ENCODE measurements at places on chromosomes 6 and 20. TPM values are rescaled to one million over a fixed set of nuclear protein-coding genes. Genes with fewer than 3 reads are reported as not detected.

DNA sequence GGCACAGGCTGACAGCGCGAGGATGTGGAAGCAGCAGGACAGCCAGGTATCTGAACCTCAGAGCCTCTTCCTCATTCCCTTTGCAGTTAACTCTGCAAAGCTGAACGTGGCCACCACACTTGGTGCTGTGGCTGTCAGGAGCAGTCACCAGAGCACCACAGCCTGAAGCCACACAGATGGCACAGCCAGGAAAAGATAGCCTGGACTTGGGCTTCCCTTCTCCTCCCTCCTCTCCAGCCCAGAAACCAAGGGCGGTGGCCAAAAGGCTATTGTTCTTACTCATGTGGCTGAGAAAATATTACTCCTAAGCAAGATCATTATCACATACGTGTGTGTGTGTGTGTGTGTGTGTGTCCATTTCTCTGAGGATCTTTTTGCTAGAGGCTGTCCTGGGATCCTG lies 39.8 kb downstream of the CD164 start:
- no peaks in the 10 kb centered on the region for H3K4me1 ChIP-seq

DNA sequence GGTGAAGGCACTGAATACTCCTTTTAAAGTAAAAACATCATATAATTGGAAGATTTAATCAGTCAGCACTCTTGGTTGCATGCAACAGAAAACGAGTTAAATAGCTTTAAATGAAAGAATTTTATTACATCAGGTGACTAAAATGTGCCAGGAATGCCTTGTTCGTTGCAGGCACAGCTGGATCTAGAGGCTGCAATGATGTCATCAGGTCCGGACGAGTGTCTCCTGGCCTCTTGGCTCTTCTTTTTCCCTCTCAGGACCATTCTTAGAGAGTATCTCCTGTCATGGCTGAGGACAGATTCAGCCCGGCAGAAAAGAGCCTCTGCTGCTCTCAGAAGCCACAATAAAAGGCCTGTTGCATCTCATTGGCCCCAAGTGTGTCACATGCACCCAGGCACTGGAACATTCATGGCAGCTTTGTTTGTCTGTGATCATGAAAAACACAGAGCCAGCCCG lies 510.7 kb upstream of the SULF2 start:
- H3K4me3 ChIP-seq, result no peak overlapping the region
- H3K36me3 ChIP-seq, result no peaks in the 10 kb centered on the region
- no peaks in the 10 kb centered on the region for H3K27me3 ChIP-seq
- no peak for DNase-seq
- no peak overlapping the region for H3K27ac ChIP-seq

GRCh38 chr6:129817332-129817731 lies 43.8 kb downstream of the TMEM244 start:
- H3K36me3 ChIP-seq, result no peaks in the 10 kb centered on the region
- H3K4me3 ChIP-seq, result no peak overlapping the region
- no peak for DNase-seq
- H3K4me1 ChIP-seq, result no peaks in the 10 kb centered on the region

GRCh38 chr6:36642913-36643817 lies 35.3 kb upstream of the CDKN1A start:
- H3K36me3 ChIP-seq, result no peaks in the 10 kb centered on the region
- H3K27me3 ChIP-seq, result no peaks in the 10 kb centered on the region
- DNase-seq, result no peak
- no peak overlapping the region for H3K4me3 ChIP-seq
- peaks cover 4% of the 10 kb centered on the region for H3K4me1 ChIP-seq

DNA sequence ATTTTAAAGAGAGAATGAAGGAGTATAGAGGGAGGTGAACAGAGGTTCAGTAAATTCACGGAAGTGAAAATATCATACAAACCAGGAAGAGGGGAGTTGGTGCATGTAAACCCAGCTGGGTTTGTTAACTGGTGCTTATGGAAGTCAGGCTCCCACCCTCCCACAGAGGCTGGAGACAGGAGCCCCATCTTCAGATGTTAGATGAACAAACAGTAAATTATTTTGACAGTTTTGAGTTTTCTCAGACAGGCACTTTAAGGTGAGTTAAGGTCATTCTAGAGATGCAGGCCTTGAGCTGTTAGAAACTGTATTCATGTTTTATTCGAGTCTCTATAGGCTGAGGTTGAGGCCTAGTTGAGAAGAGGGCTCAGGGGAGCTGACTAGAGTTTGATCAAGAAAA lies 41.8 kb upstream of the FUCA2 start:
- DNase-seq, result no peak
- H3K36me3 ChIP-seq, result no peaks in the 10 kb centered on the region
- H3K27ac ChIP-seq, result no peak overlapping the region
- no peaks in the 10 kb centered on the region for H3K4me1 ChIP-seq
- no peaks in the 10 kb centered on the region for H3K27me3 ChIP-seq
- no peak overlapping the region for H3K4me3 ChIP-seq

The GNMT gene
- total RNA-seq, result 1.0 TPM

GRCh38 chr6:123940551-123940950 lies 136.9 kb downstream of the NKAIN2 start:
- H3K27me3 ChIP-seq, result no peaks in the 10 kb centered on the region
- H3K4me3 ChIP-seq, result no peak overlapping the region
- no peak overlapping the region for H3K27ac ChIP-seq
- H3K4me1 ChIP-seq, result no peaks in the 10 kb centered on the region

DNA sequence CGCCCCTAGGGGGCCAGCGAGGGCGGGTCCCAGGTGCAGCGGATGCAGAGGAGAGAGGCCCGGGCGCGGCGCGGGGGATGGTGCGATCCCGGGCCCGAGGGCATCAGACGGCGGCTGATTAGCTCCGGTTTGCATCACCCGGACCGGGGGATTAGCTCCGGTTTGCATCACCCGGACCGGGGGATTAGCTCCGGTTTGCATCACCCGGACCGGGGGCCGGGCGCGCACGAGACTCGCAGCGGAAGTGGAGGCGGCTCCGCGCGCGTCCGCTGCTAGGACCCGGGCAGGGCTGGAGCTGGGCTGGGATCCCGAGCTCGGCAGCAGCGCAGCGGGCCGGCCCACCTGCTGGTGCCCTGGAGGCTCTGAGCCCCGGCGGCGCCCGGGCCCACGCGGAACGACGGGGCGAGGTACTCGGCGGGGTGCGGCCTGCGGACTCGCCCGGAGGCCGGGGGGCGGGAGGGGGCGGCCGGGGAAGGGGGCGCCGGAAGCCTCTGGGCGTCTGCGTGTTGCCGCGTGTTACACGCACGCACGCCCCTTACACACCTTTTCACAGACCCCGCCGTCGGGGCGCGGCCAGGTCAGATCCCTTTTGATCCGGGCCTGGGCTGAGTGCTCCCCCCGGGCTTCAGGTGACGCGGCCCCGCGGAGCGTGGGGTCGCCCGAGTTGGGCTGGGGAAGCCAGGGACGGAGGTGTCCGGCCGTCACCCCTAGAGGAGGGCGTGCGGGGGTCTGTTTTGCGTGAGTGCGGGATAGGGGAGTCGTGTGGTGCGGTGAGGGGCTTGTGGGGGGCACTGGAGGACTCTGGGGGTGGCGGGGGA lies 412 bp downstream of the TRIB3 start:
- no peaks in the 10 kb centered on the region for H3K27me3 ChIP-seq
- no peak for DNase-seq
- no peaks in the 10 kb centered on the region for H3K36me3 ChIP-seq
- H3K27ac ChIP-seq, result peak overlapping the region; percentile 41
- H3K4me1 ChIP-seq, result no peaks in the 10 kb centered on the region

GRCh38 chr6:22751223-22751622 lies 181.9 kb downstream of the HDGFL1 start:
- H3K4me1 ChIP-seq, result no peaks in the 10 kb centered on the region
- no peak for DNase-seq
- no peaks in the 10 kb centered on the region for H3K27me3 ChIP-seq
- no peak overlapping the region for H3K27ac ChIP-seq
- no peak overlapping the region for H3K4me3 ChIP-seq
- no peaks in the 10 kb centered on the region for H3K36me3 ChIP-seq

DNA sequence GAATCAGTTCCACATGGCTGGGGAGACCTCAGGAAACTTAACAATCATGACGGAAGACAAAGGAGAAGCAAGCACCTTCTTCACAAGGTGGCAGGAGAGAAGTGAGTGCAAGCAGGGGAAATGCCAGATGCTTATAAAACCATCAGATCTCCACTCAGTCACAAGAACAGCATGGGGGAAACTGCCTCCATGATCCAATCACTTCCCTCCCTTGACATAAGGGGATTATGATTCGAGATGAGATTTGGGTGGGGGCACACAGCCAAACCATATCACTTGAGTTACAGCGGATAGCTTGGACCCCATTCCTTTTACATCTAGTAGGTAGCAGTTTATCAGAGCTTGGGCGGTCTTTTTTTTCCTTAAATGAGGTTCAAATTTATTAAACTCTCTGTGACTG lies 19.1 kb downstream of the AFDN start:
- no peak for DNase-seq
- no peak overlapping the region for H3K4me3 ChIP-seq
- no peaks in the 10 kb centered on the region for H3K27me3 ChIP-seq
- no peaks in the 10 kb centered on the region for H3K36me3 ChIP-seq
- no peak overlapping the region for H3K27ac ChIP-seq

The TFAP2A gene
- total RNA-seq, result 0.14 TPM

The GHRH gene
- not detected for total RNA-seq

- H3K27me3 ChIP-seq, result no peaks in the 10 kb centered on the region
- H3K36me3 ChIP-seq, result no peaks in the 10 kb centered on the region
- H3K4me1 ChIP-seq, result peaks cover 14% of the 10 kb centered on the region
- DNase-seq, result no peak
- peak overlapping the region; percentile 42 for H3K27ac ChIP-seq
Measured at GRCh38 chr6:2861060-2861821, 19.6 kb upstream of the SERPINB1 start.

The HLA-DOA gene
- total RNA-seq, result 20.7 TPM

The DYNLRB1 gene
- total RNA-seq, result 135 TPM

DNA sequence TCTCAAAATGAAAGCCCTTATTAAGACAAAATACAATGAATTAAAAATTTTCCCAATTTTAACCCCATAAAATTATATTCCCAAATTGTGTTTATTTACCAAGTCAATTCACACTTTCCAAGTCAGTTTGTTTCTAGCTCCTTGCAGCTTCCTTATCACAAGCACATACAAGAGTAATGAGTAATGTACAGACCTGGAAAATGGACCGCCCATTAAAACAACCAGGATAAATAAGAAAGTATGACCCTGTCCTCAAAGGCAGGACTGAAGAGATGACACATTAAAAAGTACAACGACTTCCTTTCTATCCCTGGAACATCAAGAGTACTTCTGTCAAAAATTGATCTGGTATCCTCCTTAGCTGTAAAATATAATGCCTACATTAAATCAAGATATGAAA lies 47.1 kb upstream of the TMX4 start:
- H3K36me3 ChIP-seq, result no peaks in the 10 kb centered on the region
- no peak overlapping the region for H3K4me3 ChIP-seq
- H3K4me1 ChIP-seq, result no peaks in the 10 kb centered on the region
- H3K27ac ChIP-seq, result no peak overlapping the region
- DNase-seq, result no peak

GRCh38 chr6:42441697-42442081 lies 10.0 kb downstream of the TRERF1 start:
- no peaks in the 10 kb centered on the region for H3K36me3 ChIP-seq

DNA sequence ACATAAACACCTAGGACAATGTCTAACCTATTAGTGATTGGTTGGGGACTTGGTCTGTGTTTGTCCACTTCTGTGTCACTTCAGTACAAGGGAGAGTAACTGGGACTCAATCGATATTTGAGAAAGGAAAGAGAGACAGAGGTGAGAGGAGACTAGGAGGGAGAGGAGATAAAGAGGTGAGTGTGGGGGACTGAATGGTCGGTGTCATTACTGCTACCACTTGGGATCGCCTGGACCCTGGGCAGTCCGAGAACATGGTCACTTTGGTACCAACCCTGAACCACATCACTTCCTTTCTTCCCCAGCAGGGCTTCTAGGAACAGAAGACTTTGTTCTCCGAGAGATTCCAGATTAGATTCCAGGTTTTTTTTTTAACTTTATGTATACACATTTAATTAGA lies 63.7 kb downstream of the GPR6 start:
- H3K27ac ChIP-seq, result no peak overlapping the region
- H3K4me3 ChIP-seq, result no peak overlapping the region
- H3K4me1 ChIP-seq, result no peaks in the 10 kb centered on the region
- no peaks in the 10 kb centered on the region for H3K36me3 ChIP-seq
- no peak for DNase-seq
- H3K27me3 ChIP-seq, result no peaks in the 10 kb centered on the region

- H3K4me3 ChIP-seq, result no peak overlapping the region
- H3K27me3 ChIP-seq, result peaks cover 32% of the 10 kb centered on the region
- DNase-seq, result no peak
- no peaks in the 10 kb centered on the region for H3K4me1 ChIP-seq
Measured at GRCh38 chr20:38812709-38813573, 7.4 kb downstream of the PPP1R16B start.

GRCh38 chr6:42295181-42295580 lies 77.5 kb upstream of the MRPS10 start:
- H3K27ac ChIP-seq, result no peak overlapping the region
- DNase-seq, result no peak
- H3K4me1 ChIP-seq, result peaks cover 7% of the 10 kb centered on the region

The ADAT2 gene
- total RNA-seq, result 7.1 TPM

DNA sequence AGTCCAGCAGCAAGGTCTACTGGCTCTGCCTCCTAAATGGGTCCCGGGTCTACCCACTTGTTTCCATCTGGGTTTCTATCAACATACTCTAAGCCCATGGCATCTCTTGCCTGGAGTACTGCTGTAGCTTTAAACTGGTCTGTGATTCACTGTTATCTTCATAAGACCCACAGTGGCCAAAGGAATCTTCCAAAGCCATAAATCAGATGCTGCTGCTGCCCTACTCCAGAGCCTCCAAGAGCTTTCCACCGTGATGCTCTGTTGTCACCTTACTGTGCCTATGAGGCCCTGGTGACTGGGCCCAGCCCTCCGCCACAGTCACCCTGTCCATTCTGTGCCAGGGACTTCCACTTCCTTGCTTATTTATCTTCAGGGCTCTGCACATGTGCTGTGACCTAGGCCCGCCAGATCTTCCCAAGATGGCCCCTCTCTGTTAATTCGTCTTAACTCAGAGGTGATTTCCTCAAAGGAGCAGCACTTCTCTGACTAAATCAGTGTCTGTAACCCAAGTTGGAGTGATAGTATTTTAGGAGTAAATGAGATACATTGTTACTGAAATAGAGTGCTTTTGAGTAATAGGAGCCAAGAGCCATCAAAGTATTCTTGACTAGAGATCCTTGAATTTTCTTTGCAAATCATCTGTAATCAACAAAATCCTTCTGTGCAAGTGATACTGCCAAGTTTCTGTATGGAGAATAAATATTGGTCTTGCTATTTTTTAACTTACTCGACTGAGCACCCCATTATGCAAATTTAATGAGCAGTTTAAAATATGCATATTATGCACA lies 102.5 kb downstream of the PPP1R14C start:
- H3K4me1 ChIP-seq, result no peaks in the 10 kb centered on the region
- H3K27ac ChIP-seq, result no peak overlapping the region

GRCh38 chr6:70956451-70957283 lies at the start of gene B3GAT2:
B3GAT2 (minus strand) TSS chr6:70957060; CDS start chr6:70956429, 631 bp downstream.
- peak; percentile 69 for DNase-seq
- peak within 1 kb of the TSS; percentile 36 for H3K4me3 ChIP-seq
- no peak within 1 kb of the TSS for H3K27ac ChIP-seq
- peaks cover 16% of the 10 kb centered on the region for H3K4me1 ChIP-seq
- H3K36me3 ChIP-seq, result no peaks in the 10 kb centered on the region

The PTPRT gene
- total RNA-seq, result 10.6 TPM

- H3K4me3 ChIP-seq, result no peak overlapping the region
- no peaks in the 10 kb centered on the region for H3K36me3 ChIP-seq
- H3K27ac ChIP-seq, result no peak overlapping the region
- DNase-seq, result no peak
- peaks cover 7% of the 10 kb centered on the region for H3K4me1 ChIP-seq
- H3K27me3 ChIP-seq, result no peaks in the 10 kb centered on the region
Measured at GRCh38 chr6:56406276-56407269, 159.2 kb upstream of the COL21A1 start.

The C20orf141 gene
- total RNA-seq, result not detected

GRCh38 chr6:132391391-132392269 lies 9.6 kb downstream of the MOXD1 start:
- H3K36me3 ChIP-seq, result no peaks in the 10 kb centered on the region
- peak; percentile 99 for DNase-seq
- no peak overlapping the region for H3K4me3 ChIP-seq
- H3K4me1 ChIP-seq, result peaks cover 45% of the 10 kb centered on the region
- H3K27ac ChIP-seq, result no peak overlapping the region
- no peaks in the 10 kb centered on the region for H3K27me3 ChIP-seq

Measured in lung (tissue), 17 donors.